ENCODE measurements at places on chromosomes 5 and 9.

DNA sequence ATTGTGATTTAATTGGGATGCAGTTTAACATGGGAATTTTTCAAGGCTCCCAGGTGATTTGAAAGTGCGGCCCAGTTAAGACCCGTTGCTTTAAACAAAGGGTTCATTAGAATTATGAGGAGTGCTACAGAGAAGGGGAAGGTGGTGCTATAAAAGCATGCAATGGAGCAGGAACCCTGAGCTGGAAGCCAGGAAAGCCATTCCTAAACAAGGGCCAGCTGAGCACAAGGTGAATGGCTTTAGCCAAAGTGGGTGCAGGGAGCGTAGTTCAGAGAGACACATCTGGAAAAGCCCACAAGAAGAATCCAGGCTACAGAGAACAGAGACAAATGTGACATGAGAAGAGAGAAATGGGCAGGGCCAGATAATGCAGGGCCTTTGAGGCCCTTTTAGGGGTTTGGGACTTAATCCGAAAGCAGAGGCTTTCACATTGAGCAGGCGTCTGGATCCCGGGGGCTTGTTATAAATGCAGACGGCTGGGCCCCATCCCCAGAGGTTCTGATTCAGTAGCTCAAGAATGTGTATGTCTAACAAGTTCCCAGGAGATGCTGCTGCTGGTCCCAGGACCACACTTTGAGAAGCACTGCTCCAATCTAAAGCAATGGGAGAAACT is 138.1 kb upstream of the WWC1 start:
- no peak for DNase-seq

DNA sequence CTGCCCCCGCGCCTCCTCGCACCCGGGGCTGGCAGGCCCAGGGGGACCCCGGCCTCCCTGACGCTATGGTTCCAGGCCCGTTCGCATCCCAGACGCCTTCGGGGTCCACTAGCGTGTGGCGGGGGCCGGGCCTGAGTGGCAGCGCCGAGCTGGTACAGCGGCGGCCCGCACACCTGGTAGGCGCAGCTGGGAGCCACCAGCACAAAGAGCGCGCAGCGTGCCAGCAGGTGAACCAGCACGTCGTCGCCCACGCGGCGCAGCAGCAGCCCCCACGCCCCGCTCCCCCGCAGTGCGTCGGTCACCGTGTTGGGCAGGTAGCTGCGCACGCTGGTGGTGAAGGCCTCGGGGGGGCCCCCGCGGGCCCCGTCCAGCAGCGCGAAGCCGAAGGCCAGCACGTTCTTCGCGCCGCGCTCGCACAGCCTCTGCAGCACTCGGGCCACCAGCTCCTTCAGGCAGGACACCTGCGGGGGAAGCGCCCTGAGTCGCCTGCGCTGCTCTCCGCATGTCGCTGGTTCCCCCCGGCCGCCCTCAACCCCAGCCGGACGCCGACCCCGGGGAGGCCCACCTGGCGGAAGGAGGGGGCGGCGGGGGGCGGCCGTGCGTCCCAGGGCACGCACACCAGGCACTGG is 548 bp downstream of the TERT start:
- DNase-seq = no peak

DNA sequence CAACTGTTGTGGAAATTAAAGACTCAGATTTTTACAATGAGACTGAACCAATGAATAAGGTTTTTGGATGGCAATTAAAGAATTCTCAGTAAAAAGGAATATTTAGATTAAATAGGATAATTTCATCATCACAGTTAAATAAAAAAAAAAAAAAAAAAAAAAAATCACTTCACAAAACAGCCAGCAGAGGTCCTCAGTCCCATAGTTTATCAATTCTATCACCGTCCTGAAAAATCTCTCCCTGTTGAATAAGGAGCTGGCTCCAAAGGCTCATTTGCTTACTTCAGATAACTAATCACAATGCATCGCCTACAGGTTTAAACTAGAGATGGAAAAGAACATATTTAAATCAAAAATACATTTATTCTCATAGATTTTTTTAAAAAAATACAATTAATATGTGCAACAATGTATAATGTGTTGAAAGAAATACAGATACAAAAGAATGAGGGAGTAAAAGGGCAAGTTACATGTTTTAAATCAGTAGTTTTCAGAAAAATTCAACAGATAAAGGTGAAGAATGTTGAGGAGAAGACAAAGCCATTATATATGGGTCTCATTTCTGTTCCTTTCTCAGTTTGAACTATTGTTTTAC is 175.8 kb upstream of the CHD1 start:
- DNase-seq = no peak

- DNase-seq = no peak
Measured at GRCh38 chr9:101495810-101496209, 37.8 kb upstream of the RNF20 start.

GRCh38 chr5:151026679-151027078 is 6.3 kb downstream of the GPX3 start:
- no peak for DNase-seq

GRCh38 chr9:5326187-5326586 is 13.5 kb downstream of the RLN1 start:
- no peak for DNase-seq

- no peak for DNase-seq
Measured at GRCh38 chr5:164672931-164673694, 1167.7 kb downstream of the MAT2B start.

DNA sequence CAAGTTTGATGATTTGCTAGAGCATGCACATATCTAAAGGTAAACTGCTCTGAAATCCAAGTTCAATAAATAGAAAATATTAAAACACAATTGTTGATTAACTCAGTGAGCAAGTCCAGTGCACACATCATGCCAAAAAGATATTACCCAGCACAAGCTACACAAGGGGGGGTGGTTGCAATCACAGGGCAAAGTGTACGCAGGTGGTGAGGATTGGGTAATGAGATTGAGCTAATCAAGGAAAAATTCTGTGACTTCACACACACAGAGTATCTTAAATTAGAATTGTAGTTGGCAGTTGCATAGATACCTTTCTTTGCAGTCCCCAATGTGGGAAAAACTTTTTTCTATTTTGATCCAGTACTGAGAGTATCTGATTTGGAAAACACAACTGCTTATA is 156.1 kb upstream of the NTRK2 start:
- no peak for DNase-seq

DNA sequence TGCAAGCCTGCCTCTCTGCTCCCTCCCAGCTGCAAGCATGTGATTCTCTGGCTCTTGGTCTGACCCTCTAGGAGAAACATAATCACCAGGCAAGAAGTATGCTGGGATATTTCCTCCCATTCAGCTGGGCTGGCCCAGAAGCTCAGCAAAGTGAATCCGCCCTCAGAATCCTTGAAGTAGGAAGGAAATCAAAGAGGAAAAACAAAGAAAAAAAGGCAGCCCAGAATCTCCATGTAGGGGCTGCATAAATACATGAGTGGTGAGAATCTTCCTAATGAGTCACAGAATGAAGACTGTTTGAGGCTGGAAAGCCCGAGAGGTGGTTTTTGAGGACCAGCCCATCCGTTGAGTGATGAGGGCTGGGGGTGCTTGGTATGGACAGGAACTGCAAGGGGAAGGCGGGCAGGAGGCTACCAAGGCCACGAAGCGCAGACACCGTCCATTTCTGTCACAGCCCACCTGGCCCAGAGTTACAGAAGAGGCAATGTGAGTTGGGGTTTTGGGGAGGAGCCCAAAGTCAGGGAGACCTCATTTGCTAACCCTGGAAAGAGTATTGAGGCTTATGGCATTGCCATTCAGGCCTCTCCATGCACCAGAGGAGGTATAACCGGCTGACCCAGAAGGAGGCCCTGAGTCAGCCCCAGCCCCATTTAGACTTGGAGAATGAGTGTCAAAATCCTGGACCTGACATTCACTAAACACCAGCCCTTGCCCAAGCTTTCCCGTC is 33.4 kb upstream of the TGFBR1 start:
- no peak for DNase-seq

Measured in stimulated activated CD8-positive, alpha-beta memory T cell treated with anti-CD3 and anti-CD28 coated beads, Interleukin-4, amount 100 ng/mL, for 48 hours (primary cell).